ENCODE measurements at places on chromosomes 6 and 20.

GRCh38 chr6:170122651-170123050 lies 168.2 kb downstream of the DLL1 start:
- DNase-seq, result no peak

DNA sequence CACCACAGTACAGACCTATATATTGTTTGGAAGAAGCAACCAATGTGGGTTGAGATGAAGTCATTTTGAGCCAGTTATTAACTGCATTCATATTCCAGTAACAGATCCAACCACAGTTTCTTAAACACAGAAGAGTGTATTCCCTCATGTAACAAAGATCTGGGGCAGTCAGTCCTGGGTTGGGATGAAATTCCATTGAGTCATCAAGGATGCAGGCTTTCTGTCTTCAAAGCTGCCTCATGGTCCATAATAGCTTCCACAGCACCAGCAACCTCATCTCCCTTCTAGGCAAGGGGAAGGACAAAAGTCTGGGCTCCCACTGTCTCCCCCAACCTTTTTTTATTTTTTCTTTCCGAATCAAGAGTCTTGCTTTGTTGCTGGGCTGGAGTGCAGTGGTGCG lies 2.9 kb upstream of the SOD2 start:
- peak; percentile 43 for DNase-seq

DNA sequence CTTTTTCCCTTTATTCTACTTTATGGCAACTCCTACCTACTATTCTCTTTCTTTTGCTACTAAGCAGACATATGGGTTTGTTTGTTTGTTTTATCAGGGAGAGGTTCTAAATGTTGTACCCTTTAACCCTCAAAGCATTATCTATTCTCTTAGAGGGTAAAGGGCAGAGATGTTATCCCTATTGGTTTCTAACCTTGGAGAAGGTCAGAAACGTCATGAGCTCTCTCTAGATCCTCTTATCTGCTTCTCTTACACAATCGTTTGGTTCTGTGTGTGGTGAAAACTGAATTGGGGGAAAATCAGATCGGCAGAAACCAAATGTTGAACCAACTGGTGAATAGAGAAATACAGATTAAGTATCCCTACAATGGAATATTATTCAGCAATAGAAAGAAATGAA lies 6.4 kb upstream of the MPC1 start:
- no peak for DNase-seq

- no peak for DNase-seq
These were observed 227.9 kb downstream of the PTPRT start for GRCh38 chr20:42961771-42962170.
